ENCODE measurements at places on chromosomes 7 and 10. TPM values are rescaled to one million over a fixed set of nuclear protein-coding genes. Genes with fewer than 3 reads are reported as not detected.

GRCh38 chr10:6718550-6718949, 138.5 kb upstream of the PRKCQ start:
- DNase-seq: no peak

DNA sequence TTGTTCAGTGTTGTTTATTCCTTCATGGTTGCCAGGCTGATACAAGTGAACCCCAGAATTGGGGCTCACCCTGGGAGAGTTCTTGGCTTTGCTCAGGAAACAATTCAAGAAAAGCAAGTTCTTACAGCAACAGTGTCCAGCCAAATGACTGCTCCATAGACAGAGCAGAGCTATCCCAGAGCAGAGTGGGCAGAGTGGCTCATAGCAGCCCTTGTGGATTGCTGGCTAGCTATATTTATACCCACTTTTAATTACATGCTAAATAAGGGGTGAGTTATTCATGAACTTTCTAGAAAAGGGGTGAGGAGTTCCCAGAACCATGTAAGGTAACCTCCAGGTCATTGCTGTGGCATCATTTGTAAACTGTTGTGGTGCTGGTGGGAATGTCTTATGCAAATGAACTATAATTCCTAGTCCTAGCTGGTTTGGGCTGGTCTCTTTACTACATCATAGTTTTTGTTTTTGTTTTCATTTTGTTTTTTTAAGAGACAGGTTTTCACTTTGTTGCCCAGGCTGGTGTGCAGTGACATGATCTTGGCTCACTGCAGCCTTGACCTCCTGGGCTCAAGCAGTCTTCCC, 59.9 kb upstream of the HBP1 start:
- no peak for DNase-seq

- DNase-seq: no peak
Measured at GRCh38 chr7:157523371-157523765, 186.6 kb downstream of the DNAJB6 start.

TMEM213 gene
- not detected for total RNA-seq

PRSS37 gene
- total RNA-seq: not detected

- DNase-seq: no peak
Measured at GRCh38 chr10:113912582-113912981, 58.1 kb downstream of the NHLRC2 start.

DNA sequence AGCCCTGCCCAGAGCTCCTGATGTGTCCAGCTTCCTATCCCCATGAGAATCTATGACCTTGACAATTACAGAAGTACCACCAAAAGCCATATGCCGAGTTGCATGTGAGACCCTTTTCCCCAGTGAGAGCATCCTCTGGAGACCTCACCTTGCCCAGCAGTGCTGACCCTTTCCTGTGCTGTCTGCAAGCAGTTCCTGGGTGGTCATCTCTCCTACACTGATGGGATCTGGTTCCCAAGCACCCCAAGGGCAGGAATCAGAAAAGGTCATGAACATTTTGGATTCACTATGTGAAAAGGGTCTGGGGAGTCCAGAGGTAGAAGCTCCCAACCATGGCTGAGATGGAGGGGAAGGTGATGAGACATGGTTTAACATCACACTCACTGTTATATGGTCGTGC, 18.2 kb downstream of the SFTPD start:
- DNase-seq: no peak

DNA sequence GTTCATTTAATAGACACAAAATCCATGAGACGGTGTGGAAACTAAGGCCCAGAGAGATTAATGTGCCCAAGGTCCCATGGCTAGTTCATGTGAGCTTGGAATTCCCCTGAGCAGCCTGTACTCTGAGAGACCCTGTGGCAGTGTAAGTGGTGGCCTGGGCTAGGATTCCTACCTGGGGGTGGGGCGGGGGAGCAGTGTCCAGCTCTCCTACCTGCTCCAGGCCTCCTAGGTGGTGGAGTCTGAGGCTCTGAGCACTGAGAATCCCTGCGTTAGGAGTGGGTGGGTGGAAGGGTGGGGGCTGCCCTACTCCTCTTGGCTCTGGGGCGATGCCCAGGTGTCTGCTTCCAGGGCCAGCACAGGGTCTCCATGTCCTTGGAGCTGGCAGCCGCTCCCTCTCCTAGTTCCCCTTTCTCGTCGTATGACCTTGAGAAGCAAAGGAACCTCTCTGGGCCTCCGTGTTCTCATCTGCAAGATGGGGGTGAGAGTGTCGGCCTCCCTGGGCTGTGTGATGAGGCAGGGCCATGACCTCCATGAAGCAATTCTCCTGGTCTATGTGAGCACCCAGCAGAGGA, 2.5 kb downstream of the SNCG start:
- DNase-seq: no peak

DNA sequence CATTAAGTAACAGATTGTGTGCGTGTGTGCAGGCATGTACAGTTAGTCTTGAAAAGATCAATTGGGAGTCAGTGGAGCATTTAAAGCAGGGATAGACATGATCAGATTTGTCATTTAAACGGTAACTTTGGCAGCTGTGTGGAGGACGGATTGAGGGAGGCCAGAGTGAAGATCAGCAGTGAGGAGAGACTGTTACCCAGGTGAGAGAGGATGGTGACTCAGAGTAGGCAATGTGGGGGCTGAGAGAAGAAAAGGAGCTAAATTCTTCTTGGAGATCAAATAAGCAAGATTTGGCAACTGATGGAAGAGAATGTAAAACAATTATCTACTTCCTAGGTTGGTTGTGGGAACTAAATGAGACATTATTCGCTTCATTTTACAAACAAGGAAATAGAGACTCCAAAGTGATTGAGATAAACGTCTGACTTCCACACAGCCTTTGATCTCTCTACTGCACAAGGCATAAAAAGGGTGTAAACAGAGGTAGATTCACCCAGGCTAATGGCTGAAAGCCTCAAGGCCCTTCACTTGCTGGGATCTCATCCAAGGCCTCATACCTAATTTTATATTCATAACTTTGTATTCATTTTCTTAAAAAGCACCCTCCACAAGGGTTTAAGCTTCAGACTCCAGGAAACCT, 665.1 kb upstream of the GALNT17 start:
- DNase-seq: no peak

DNA sequence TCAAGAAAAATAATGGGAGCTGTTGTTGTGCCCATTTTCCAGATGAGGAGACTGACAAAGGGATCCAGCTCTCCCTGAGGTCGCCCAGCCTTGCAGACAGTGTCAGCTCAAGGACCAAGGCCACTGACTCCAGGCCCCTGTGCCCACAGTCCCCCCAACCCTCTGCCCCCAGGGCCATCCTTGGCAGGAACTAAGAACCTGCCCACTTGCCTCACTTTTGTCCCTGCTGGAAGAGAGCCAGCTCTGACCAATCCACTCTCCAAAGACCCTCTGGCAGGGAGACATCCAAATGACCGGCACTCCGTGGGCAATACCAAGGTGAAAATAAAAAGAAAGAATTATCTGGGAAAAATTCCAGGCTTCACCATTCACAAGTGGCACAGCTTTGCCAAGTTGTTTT, 101.3 kb downstream of the TCERG1L start:
- DNase-seq: no peak

RARRES2 gene
- total RNA-seq: not detected

GRCh38 chr10:67790534-67791408, 47.2 kb downstream of the DNAJC12 start:
- peak; percentile 73 for DNase-seq
